ENCODE measurements at places on chromosomes 7 and 10.
A peak's percentile ranks its signal among the peaks of the same experiment; 100 is the strongest.

DNA sequence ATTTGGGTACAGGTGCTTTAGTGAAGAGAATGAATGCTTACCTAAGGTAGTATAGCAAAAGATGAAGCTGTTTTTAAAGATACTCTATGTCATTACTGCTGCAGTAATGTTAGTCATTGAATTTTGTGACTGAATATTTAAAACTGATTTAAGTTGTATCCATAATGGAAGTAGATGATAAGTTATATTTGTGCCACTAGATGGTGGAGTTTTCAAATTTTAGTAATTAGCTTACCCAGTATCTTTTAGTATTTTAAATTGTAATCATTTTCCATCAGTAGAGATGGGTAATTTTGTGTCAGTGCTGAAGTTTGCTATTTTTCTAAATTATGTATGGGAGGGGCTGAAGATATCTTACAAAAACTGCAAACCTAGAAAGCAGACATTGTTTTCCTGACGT, 25.2 kb downstream of the HBP1 start:
- no peak for DNase-seq

- DNase-seq, result no peak
Observed at GRCh38 chr7:151699928-151700319, 177.0 kb downstream of the PRKAG2 start.

- no peak for DNase-seq
Observed at GRCh38 chr10:58518775-58519174, 6.1 kb downstream of the BICC1 start.

- DNase-seq, result no peak
Observed at GRCh38 chr7:130899071-130899560, 165.1 kb upstream of the KLF14 start.

DNA sequence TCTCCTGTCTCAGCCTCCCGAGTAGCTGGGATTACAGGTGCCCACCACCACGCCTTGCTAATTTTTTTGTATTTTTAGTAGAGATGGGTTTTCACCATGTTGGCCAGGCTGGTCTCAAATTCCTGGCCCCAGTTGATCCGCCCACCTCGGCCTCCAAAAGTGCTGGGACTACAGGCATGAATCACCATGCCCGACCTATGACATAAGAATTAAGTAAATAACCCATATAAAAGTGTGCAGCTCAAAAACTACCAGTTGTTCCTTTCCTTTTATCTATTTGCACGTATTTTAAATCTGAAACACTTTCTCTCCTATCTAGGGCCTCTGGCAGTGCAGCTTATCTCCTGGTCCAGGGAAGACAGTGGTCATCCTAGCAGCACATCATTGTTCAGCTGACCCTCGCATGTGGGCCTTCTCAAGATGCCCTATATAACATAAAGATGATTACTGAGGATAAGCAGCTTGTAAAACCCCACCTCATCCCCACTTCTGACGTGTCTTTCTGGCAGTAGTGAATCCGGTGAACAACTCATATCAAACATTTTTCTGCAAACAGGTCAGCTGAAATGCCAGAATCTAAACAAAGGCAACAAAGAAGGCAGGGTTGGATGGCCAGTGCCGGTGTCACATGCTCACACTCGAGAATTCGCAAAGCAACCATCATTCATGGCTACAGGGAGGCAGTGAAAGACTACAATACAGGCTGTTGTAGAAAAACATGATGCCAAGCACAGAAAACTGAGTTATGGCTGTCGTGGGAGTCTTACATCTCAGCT, 36.0 kb upstream of the KCNIP2 start:
- DNase-seq, result no peak

DNA sequence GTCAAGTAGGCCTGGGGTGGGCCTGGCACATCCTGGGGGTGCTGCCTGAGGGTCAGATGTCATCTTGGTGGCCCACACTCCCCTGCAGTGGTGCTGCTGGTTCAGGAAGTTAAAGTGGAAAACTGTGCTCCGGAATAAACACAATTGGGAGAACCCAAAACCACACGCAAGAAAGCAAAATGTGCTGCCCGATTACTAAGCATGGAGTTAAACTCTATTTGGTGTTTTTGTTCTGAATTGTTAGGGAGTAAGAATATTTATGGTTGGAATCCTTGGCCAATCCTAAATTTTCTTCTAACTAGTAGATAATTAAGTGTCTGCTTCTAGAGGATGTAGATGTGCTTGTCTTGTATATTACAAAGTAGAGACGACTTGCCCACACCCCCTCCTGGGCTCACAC, 131.4 kb downstream of the MGMT start:
- no peak for DNase-seq

GRCh38 chr10:126094537-126094936, 198.2 kb downstream of the FANK1 start:
- DNase-seq, result no peak

GRCh38 chr7:150744041-150744656, 6.9 kb downstream of the GIMAP5 start:
- DNase-seq, result no peak

DNA sequence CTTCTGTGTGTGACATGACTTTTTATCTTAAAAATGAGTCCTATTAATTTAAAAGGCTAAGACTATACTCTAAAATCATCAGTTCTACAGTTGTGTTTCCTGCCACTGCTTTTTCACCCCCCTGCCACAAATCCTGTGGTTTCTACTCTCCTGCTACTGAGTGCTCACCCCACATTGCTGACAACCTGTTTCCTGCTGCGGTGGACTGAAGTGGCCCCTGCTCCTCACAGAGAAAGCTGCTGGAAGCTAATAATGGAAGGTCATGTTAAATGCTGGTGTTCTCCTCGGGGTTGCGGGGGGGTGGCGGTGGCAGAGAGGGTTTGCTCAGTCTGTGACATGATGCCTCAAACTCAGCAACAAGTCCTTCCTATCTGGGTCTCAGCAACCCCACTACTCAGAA, 113.2 kb upstream of the INHBA start:
- no peak for DNase-seq

DNA sequence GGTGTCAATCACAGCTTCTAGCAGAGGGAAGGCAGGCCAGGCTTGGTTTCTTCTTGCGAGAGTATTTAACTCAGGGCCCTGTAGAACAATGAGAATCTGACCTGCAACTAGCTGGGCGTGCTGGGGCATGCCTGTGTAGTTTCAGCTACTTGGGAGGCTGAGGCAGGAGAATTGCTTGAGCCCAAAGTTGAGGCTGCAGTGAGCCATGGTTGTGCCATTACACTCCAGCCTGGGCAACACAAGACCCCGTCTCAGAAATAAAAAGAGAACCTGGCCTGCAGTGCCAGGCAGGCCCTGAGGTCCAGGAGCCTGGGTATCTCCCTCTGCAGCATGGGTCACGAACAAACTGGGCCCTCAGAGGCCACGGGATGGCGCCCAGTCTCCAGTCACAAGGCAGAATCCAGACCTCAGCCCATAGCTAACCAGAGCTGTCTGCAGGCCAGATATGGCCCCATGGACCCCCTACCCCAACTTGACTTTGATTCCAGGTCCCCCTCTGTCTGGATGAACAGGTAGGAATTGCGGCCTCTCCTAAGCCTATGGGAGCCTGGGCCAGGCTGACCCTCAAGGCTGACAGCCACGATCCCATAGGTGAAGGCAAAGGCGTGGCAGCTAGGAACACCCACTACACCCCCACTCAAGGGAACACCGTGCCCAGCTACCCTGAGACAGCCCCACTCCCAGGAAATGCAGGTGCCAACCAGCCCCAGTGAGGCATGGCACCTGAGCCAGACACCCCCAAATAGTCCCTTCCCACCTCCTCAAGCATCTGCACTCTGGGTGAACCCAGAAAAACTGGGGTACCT, 102.7 kb upstream of the TNRC18 start:
- DNase-seq, result peak; percentile 66

GRCh38 chr10:33157103-33157502, 177.4 kb downstream of the NRP1 start:
- no peak for DNase-seq

DNA sequence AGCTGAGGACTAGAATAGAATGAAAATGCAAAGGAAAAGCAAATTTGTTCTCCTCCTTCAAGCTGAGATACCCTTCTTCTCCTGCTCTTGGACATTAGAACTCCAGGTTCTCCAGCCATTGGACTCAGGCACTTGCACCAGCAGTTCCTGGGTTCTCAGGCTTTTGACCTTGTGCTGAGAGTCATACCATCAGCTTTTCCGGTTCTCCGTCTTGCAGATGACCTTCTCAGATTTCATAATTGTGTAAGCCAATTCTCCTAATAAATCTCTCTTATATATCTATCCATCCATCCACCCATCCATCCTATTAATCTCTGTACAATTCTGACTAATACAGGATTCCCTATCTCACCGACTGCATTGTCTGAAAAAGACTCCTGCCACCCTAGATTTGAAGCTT, 108.3 kb downstream of the AHR start:
- DNase-seq, result no peak

DNA sequence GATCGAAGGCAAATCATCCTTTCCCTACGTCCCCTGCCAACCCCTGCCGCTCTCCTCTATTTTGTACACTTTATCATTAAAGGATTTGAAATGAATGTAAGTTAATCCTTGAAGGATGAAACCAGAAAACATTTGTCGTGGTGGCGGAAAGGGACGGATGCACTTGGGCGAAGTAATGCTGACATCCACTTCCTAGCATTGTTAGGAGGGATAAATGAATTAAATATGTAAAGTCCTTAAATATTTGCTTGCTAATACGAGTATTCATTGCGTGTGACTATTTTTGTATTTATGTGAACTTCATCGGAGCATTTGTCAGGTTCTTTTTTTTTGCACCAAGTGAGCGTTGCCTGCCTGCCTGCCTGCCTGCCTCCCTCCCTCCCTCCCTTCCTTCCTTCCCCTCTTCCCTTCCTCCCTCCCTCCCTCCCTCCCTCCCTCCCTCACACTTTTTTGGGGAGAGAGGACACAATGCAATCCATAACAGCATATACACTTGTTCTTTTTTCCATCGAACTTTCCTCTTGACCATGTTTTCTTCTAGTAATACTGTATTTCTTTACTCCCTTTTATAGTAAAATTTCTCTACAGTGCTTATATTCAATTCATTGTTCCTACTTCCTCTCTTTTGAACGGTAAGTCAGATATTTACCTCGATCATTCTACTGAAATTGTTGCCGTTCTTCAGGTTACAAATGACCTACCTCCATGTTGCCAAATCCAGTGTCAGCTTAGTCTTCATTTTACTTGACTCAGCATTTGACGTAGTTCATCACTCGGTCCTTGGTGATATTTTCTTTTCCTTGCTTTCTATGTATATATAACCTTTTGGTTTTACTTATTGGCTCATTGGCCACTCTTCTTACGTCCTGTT, 831 bp downstream of the CCDC7 start:
- DNase-seq, result no peak

DNA sequence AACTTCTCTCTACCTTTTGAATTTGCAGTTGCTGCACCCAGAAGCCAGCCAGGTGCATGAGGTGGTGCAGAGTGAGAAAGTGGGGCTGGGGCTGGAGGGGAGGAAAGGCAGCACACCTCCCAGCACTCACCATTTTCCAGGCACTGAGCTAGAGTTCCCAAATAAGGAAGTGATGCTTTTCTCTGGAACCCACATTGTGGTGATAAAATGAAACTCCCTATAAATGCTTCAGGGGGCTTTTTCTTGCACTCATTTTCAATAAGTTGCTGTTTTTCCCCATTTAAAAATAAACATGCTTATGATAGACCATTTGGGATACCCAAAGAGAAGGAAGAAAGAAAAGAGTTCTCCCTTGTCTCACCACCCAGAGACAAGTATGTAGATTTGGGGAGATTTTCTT, 42.8 kb upstream of the TNS3 start:
- DNase-seq, result no peak

DNA sequence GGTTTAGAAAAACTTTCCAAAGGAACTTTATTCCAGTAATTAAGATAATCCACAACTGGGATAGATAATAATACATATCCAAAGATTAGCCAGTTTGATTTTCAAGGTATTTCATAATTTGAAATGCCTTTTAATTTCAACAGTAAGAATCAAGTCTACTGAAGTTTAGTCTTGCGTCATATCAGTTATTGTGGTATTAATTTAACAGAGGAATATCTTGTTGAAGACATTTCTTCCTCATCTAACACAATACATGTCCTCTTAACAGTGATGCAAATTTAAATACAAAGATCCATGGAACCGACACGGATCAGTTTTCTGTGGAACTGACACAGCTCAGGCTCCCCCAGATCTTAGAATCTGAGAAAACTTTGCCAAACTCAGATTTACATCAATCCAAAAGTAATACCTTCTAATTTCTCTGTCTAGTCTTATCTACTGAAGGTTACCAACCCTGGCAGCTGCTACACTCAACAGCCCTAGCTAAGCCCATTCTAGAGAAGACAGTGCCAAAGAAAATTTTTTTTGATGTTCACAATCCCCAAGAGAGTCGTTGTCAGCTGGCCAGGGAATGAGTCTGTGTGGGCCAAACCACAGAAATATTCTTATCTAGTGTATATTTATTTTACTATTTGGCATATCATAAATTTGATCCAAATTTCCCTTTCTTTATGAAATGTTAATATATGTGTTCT, 365.2 kb upstream of the MEOX2 start:
- DNase-seq, result no peak

- no peak for DNase-seq
Observed at GRCh38 chr7:99030951-99031350, 113.0 kb downstream of the SMURF1 start.

Measured in SK-N-DZ (cell line).